ENCODE measurements at places on chromosomes 6 and 20. TPM values are rescaled to one million over a fixed set of nuclear protein-coding genes. Genes with fewer than 3 reads are reported as not detected.

CD24 gene
- total RNA-seq = 1,551 TPM

DNA sequence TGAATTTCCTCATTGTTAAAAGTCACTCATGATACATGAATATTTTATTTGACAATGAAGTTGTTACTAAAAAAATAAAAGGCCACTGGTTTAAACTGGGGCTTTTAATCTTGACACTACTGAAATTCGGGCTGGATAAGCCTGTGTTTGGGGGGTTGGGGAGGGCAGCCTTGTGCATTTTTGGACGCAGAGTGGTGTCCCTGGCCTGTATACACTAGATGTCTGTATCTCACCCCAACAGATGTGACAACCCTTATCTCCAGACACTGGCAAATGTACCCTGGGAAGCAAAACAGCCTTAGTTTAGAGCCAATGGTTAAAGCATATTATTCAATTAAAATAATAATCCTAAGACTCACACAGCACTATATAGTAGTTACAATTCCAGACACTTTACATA, 24.8 kb downstream of the MAN1A1 start:
- DNase-seq = no peak

DNA sequence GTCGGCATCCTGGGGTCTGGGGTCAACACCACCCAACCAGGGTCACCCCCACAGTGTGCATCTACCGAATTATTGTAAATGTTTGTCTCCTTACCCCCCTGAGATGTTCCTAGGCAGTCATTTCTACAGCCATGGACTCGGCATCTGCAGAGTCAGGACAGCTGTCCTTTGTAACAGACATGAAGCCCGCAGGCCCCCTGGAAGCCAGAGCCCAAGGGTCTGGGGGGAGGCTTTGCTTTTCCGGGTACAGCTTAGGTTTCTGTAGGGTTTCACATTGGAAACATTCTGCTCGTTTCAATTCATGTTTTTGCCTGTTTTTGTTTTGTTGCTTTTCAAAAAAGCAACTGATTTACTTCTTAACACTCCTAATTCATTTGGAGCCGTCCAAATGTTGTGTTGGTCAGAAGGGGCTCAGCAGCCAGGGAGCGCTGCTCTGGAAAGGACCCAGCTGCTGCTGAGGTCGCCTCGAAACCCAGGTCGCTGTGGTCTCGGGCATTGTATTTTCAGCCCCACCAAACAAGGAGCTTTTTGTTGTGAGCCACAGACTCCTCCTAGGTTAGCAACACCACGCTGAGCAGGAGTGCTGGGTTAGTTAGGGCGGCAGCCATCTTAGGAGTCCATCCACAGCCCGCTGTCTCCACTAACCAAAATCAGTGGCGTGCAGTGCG, 160.4 kb downstream of the TMEM242 start:
- no peak for DNase-seq
- H3K4me1 ChIP-seq = 0 out of 2 replicates have a peak, but pooled peaks cover 2% of the 10 kb centered on the region
- H3K27ac ChIP-seq = no peak overlapping the region

- no peaks in the 10 kb centered on the region for H3K27me3 ChIP-seq
- H3K27ac ChIP-seq = no peak overlapping the region
- peaks cover 65% of the 10 kb centered on the region for H3K36me3 ChIP-seq
- DNase-seq = no peak
- H3K4me3 ChIP-seq = no peak overlapping the region
These were observed 2.9 kb downstream of the DXO start for GRCh38 chr6:31968791-31969711.

DNA sequence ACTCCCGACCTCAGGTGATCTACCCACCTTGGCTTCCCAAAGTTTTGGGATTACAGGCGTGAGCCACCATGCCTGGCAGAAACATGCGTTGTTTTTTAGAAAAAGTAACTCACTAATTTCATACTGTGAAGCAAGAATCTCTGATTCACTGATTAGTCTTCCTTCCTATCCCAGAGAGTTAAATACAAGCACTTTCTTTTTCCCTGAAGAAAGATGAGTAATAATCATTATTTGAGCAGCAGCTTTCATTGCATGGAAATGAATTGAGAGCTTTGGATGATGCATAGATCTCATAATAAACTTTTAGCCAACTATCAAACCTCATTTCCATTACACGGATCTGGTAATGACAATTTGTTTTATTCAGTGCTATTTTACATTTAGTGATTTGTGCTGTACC, 892.5 kb upstream of the EYS start:
- H3K36me3 ChIP-seq = peaks cover 4% of the 10 kb centered on the region
- no peak for DNase-seq
- H3K4me3 ChIP-seq = no peak overlapping the region
- H3K27ac ChIP-seq = no peak overlapping the region

GRCh38 chr6:345747-346385, 45.7 kb upstream of the IRF4 start:
- H3K36me3 ChIP-seq = peaks cover 57% of the 10 kb centered on the region
- no peak overlapping the region for H3K4me3 ChIP-seq
- no peaks in the 10 kb centered on the region for H3K27me3 ChIP-seq

DNA sequence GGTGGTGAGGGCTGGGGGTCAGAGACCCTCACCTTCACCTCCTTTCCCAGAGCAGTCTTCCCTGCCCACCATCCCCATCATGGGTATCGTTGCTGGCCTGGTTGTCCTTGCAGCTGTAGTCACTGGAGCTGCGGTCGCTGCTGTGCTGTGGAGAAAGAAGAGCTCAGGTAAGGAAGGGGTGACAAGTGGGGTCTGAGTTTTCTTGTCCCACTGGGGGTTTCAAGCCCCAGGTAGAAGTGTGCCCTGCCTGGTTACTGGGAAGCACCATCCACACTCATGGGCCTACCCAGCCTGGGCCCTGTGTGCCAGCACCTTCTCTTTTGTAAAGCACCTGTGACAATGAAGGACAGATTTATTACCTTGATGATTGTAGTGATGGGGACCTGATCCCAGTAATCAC, 2.1 kb downstream of the HLA-G start:
- no peak overlapping the region for H3K27ac ChIP-seq
- H3K4me3 ChIP-seq = no peak overlapping the region
- H3K4me1 ChIP-seq = no peaks in the 10 kb centered on the region
- no peak for DNase-seq

- H3K36me3 ChIP-seq = peaks cover 12% of the 10 kb centered on the region
- no peak overlapping the region for H3K4me3 ChIP-seq
- H3K27ac ChIP-seq = no peak overlapping the region
- no peak for DNase-seq
- H3K27me3 ChIP-seq = no peaks in the 10 kb centered on the region
- H3K4me1 ChIP-seq = peaks cover 2% of the 10 kb centered on the region
These were observed 148.1 kb upstream of the HDAC2 start for GRCh38 chr6:114119056-114119455.

C20orf202 gene
- 0.13 TPM for total RNA-seq

DNA sequence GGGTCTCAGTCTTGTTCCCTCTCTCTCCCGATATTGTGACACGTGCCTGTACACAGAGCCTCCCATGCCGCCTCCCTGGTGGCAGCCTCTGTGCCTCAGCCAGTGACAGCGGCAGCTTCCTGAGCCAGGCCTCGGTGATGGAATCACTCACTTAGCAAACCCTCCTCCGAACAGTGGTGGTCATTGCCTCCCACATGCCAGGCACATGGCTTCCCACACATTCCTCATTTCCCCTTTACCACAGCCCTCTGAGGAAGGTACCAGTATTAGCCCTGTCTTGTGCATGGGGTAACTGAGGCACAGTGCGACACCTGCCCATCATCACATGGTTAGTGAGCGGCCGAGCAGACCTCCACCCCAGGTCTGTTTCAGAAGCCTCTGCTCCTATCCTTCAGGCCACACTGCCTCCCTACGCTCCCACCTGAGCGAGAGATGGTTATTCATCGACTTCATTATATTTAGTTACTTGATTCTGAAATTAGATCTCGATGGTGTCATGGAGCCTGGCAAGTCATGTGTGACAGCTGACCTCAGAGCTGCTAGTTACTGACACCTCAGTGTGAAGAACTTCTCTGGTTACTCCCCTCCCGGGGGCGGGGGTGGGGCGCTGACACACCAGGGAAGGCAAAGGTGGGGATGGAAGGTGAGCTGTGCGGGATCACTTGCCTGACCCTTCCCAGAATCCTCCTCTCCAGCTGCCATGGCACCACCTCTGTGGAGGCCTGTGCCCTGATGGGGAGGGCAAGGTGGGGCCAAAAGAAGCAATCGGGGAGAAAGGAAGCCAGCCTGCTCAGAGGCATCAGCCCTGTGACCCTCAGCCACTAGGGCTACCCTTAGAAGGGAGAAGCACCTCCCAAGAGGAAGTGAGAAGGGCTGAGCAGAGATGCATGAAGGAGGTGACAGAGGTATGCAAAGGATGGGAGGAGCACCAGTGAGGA, 17.9 kb downstream of the MDGA1 start:
- no peak for DNase-seq
- H3K27me3 ChIP-seq = no peaks in the 10 kb centered on the region
- no peak overlapping the region for H3K4me3 ChIP-seq
- no peak overlapping the region for H3K27ac ChIP-seq
- H3K4me1 ChIP-seq = no peaks in the 10 kb centered on the region
- no peaks in the 10 kb centered on the region for H3K36me3 ChIP-seq

DNA sequence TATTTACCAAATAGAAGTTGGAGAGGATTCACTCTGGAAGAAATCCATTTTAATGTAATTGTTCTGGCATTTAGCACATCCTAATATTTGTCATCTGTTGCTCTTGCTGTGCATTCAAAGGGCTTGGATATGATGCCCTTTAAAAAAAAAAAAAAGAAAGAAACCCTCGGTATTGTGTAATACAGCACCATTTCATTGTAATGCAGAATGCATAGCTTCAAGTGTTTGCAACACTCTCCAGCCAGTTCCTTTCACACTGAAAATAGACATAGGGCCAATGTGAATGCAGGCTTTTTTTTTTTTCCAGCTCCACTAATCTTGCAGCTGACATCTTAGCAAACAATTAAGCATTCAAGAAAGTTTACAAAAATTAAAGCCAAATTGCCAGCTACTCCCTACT, 197.4 kb upstream of the POU3F2 start:
- no peaks in the 10 kb centered on the region for H3K27me3 ChIP-seq
- no peak for DNase-seq
- H3K4me1 ChIP-seq = peaks cover 13% of the 10 kb centered on the region
- no peak overlapping the region for H3K27ac ChIP-seq
- H3K4me3 ChIP-seq = no peak overlapping the region

PTPN1 gene
- 30.8 TPM for total RNA-seq

NHSL1 gene
- total RNA-seq = 30.8 TPM

DNA sequence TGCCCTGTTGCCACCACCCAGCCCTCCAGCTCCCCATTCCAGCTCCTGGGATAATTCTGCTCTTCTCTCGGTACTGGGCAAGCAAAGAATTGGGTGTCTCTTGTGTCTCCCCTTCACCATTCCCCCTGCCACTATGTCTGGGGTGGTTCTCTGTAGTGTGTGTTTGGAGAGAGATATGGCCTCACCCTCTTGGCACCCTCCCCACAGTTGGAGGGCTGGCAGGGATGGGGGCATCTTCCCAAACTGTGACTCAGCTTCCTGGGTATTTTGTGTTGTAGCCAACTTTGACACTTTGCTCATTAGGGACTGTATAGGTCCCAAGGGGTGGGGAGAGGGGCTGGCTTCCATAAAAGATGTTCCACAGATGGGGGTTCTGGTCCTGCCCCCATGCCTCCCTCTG, 1.7 kb downstream of the TNXB start:
- DNase-seq = no peak
- no peak overlapping the region for H3K4me3 ChIP-seq
- no peaks in the 10 kb centered on the region for H3K4me1 ChIP-seq
- H3K27me3 ChIP-seq = no peaks in the 10 kb centered on the region
- no peaks in the 10 kb centered on the region for H3K36me3 ChIP-seq

GRCh38 chr20:2741881-2742280, 49.3 kb downstream of the EBF4 start:
- no peaks in the 10 kb centered on the region for H3K36me3 ChIP-seq
- H3K4me1 ChIP-seq = peaks cover 3% of the 10 kb centered on the region
- no peak for DNase-seq
- H3K27ac ChIP-seq = no peak overlapping the region

- peaks cover 33% of the 10 kb centered on the region for H3K36me3 ChIP-seq
- no peaks in the 10 kb centered on the region for H3K27me3 ChIP-seq
- DNase-seq = peak; percentile 33
- no peak overlapping the region for H3K4me3 ChIP-seq
- H3K4me1 ChIP-seq = no peaks in the 10 kb centered on the region
These were observed 660.4 kb upstream of the GJE1 start for GRCh38 chr6:141472162-141472928.

GRCh38 chr20:39825524-39825923, 863.4 kb downstream of the DHX35 start:
- H3K4me3 ChIP-seq = no peak overlapping the region
- H3K27me3 ChIP-seq = no peaks in the 10 kb centered on the region
- H3K4me1 ChIP-seq = peaks cover 3% of the 10 kb centered on the region
- no peak for DNase-seq

LRRC1 gene
- 8.4 TPM for total RNA-seq

C6orf15 gene
- not detected for total RNA-seq

DNA sequence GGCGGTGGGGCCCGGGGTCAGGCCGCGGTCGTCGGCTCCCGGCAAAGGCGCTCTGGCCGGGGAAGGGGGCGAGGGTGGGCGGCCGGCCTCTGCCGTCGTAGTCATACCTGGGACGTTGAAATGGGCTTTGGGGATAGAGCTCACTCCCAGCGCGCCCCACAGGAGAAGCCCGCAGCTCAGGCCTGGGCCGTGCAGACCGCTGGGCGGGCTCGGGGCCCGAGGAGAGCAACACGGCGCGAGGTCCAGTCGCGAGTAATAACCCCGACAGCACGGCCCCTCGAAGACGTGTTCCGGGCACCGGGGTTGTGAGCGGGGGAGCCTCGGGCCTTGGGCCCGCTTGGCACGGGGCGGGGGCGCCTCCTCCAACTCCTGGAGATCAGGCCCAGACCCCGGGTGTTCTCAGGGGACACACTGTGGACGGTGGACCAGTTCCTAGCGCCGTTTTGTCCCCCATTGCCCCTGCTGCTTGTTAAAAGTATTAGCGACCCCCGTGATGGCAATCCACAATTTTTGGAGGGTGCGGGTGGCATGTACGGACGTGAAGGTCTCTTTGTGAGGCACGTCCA, 10.9 kb downstream of the FOXC1 start:
- peak overlapping the region; percentile 32 for H3K4me3 ChIP-seq
- DNase-seq = no peak
- H3K27me3 ChIP-seq = peaks cover 100% of the 10 kb centered on the region
- no peak overlapping the region for H3K27ac ChIP-seq

GRCh38 chr6:142047934-142048592, 84.7 kb upstream of the GJE1 start:
- no peak for DNase-seq
- no peaks in the 10 kb centered on the region for H3K4me1 ChIP-seq
- no peak overlapping the region for H3K4me3 ChIP-seq

GRCh38 chr6:13807696-13808095, 6.7 kb downstream of the MCUR1 start:
- no peaks in the 10 kb centered on the region for H3K27me3 ChIP-seq
- H3K4me3 ChIP-seq = no peak overlapping the region
- H3K27ac ChIP-seq = no peak overlapping the region

- no peaks in the 10 kb centered on the region for H3K27me3 ChIP-seq
- no peak overlapping the region for H3K27ac ChIP-seq
- no peaks in the 10 kb centered on the region for H3K4me1 ChIP-seq
- H3K4me3 ChIP-seq = no peak overlapping the region
- DNase-seq = no peak
These were observed 449.7 kb downstream of the CDKAL1 start for GRCh38 chr6:20983961-20984360.

GRCh38 chr6:7271205-7271534, 41.8 kb downstream of the SSR1 start:
- H3K4me1 ChIP-seq = no peaks in the 10 kb centered on the region
- no peak overlapping the region for H3K4me3 ChIP-seq
- no peaks in the 10 kb centered on the region for H3K27me3 ChIP-seq
- H3K36me3 ChIP-seq = no peaks in the 10 kb centered on the region

COL11A2 gene
- 2.0 TPM for total RNA-seq

- no peaks in the 10 kb centered on the region for H3K36me3 ChIP-seq
- no peak overlapping the region for H3K27ac ChIP-seq
- H3K4me1 ChIP-seq = no peaks in the 10 kb centered on the region
- DNase-seq = no peak
- H3K4me3 ChIP-seq = no peak overlapping the region
- H3K27me3 ChIP-seq = no peaks in the 10 kb centered on the region
These were observed 43.0 kb downstream of the MYB start for GRCh38 chr6:135224037-135224647.

DXO gene
- total RNA-seq = 22.9 TPM

Measured in H9 (cell line).